ENCODE measurements at places on chromosomes 12 and 14.

DNA sequence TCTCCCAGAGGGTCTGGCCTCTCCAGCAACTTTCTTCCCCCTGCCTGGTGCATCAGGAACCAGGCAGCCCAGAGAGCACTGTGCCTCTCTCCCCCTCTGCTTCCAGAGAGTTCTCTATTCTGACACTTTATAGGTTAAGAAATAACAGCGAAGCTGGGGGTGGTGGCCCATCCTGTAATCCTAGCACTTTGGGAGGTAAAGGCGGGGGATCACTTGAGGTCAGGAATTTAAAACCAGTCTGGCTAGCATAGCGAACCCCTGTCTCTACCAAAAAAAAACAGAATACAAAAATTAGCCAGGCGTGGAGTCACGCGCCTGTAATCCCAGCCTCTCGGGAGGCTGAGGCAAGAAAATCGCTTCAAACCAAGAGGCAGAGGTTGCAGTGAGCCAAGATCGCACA is 58.3 kb downstream of the ESRRB start:
- DNase-seq = no peak

GRCh38 chr12:114371250-114371649 is 34.7 kb downstream of the TBX5 start:
- DNase-seq = no peak

- peak; percentile 81 for DNase-seq
Measured at GRCh38 chr14:69693145-69693544, 73.8 kb upstream of the SRSF5 start.

GRCh38 chr12:88472248-88472647 is 108.0 kb downstream of the KITLG start:
- DNase-seq = no peak

DNA sequence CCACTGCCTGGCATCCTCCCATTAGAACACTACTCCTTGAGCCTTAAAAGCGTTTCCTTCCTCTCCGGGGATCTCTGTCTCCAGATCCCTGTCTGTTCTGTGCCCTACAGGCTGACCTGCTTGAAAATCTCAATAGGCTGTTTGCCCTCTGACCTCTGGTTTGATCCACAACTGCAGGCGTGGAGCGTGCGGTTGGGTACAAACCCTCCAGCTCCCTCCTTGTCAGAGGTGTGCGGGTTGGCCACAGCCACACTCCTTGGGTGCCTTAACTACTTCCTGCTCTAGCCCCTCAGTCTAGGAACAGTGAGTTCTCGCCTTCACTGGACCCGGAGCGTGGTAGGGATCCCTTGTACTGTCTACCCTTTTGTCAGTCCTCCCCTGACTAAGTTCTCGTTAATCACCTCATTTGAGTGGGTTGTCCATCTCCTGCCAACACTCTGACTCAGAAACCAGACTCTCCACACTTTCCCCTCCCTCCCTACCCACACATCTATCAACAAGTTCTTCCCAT is 33.1 kb downstream of the CMKLR1 start:
- DNase-seq = no peak

- peak; percentile 79 for DNase-seq
Measured at GRCh38 chr12:132471011-132471857, 18.7 kb upstream of the FBRSL1 start.

- no peak for DNase-seq
Measured at GRCh38 chr12:30152705-30153104, 369.0 kb upstream of the TMTC1 start.

DNA sequence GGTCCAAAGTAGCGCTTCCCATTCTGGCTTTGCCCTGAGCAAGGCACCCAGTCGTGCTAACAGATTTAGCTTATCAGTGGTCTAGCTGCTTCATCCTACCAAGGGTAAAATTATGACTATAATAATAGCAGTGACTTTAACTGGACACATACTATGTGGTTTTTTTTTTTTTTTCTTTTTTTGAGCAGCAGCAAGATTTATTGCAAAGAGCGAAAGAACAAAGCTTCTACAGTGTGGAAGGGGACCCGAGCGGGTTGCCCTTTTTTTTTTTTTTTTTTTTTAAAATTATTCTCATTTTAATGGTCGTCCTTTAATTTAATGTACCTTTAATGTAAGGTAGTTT is 505 bp downstream of the HELB start:
- no peak for DNase-seq

DNA sequence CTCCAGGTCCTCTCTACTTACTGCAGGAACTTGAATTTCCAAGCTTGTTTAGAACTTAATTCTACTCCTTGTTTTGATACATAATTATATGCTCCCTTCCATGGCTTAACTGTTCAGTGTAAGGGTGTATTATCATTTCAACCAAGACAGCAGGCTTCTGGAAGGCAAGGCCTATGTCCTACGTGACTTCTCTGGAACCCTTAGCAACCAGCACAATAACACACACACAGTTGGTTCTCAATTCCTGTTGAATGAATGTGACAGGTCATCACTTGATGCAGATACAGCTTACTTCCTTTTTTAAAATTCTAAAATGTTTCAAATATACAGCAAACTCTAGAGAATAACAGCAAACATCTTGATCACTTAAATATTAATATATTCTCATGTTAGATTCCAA is 77.7 kb upstream of the COCH start:
- no peak for DNase-seq

DNA sequence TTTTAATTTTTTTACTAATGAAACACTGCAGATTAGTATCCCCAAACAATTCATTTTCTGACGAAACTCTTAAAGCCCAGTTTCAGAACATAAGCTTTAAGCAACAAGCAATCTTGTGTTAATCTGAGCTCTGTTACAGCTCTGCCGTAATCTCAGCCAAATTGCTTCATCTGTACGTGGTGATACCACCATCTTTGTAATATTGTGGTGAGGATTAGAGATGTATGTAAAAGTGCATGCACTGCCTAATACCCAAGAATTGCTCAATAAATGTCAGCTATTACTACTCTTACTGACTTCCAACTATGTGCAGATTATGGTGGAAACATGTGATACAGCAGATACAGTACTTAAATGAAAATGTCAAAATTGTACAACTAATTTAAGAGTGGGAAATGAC is 1.8 kb downstream of the AKAP5 start:
- no peak for DNase-seq

- DNase-seq = no peak
Measured at GRCh38 chr12:116558280-116559161, 660 bp upstream of the MAP1LC3B2 start.

DNA sequence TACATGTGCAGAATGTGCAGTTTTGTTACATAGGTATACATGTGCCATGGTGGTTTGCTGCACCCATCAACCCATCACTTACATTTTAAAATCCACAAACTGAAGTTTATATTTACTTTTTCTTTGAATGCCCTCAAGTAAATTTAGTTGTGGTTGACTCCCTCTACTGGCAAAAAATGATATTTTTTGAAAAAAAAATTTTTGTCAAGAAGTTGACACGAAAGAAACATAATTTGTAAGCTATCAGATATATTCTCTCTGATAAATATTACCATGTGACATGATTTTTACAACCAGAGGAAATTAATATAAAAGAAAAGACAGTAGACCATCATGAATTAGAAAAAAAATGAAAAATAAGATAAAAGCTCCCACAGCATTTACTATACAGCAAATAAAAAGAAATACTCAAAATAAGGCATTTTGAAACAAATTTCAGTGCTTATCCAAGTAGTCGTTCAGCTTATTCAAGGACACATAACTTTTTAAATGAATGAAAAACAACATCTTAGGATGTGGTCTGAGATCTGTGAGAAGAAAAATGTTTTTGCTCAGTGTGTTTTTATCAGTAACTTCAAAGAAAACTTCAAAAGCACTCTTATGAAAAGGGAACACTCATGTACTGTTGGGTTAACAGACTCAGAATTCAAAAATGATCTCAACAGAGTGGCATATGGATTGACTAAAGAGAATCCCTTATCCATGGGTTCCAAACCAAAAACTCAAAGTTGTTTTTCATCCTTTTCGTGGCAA is 30.0 kb upstream of the GRIP1 start:
- no peak for DNase-seq

- DNase-seq = no peak
Measured at GRCh38 chr12:49201595-49202295, 12.9 kb upstream of the TUBA1A start.

DNA sequence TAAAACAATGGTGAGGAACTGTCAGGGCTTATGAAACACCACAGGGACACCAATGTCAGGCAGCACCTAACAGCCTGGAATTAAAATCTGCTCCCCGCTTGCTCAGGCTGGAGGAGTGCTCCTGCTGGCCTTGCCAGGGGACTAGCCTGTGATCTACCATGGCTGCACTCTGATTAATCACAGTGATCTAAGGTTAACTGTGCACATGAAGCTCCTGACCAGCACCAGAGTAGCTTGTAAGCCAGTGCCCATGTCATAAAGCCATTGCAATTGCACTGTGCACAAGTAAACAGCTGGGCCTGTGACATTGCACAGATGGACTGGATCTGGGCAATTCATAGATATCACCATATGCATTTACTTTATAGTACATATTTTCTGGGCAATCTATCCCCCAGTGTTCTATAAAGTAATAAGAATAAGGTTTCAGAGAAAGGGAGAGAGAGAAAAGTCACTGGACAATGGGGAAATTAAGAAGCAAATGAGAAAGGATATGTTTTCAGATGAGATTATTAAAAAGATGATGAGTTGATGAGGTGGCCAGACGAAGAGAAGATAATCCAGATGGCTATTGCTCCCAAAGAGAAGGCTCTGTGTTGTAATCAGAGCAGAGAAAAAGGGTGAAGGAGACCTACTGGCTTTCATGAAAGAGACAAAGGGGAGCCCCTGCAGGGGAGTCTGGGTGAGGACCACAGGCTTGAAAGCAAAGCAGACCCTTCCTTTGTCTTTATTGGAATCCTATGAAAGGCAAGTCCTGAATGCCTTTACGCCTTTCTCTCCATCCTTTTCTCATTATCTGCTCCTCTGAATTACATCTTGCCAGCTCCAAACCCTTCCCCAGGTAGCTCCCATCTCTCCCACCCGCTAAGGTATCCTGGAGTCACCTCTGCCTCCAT is 145.8 kb downstream of the SLC38A6 start:
- DNase-seq = no peak

DNA sequence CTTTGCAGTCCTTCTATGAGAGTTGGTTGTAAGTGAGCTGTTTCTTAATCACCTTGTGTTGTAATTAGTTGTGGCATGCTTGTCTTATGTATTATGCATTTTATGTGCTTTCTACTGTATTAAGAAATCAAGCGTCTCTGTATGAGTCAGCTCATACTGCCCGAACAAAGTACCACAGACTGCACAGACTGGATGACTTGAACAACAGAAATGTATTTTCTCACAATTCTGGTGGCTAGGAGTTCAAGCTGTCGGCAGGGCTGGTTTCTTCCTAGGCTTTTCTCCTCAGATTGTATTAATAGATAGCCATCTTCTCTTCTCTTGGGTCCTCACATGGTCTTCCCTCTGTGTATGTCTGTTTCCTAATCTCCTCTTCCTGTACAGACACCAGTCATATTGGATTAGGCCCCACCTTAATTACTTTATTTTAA is 77.7 kb downstream of the FLRT2 start:
- no peak for DNase-seq

GRCh38 chr14:104087981-104088850 is 2.7 kb downstream of the ASPG start:
- DNase-seq = peak; percentile 62

DNA sequence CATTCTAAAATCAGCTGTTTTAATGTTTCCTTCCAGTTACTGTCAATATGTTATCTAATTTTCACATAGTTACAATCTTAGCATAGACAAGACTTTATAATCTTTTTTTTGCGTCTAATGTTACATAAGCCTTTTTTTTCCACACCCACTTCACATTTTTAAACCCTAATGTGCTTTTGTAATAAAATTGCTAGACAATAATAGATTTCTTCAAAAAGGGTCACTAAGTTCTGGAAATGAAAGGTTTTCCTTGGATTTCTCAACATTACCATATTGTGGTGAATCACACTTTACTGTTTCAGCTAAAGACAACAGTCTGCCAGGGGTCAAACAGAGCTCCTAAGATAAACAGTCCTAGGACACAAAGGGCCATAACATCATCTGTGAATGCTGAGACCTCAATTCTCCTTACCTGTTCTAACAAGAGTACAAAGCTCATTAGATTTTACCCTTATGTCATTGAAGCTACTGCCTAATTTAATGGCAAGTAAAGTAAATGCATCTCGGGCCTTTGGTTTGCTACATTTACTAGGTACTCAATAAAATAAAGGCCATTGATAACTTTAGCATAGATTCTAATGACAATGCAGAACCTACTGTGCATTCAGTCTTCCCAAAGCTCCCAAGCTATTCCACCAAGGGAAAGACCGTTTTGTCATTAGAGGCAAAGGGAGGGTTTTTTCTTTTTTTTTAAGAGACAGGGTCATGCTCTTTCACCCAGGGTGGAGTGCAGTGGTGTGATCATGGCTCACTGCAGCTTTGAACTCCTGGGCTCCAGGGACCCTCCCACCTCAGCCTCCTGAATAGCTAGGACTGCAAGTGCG is 111.2 kb upstream of the SLC38A2 start:
- no peak for DNase-seq

GRCh38 chr12:51059086-51059485 is 11.0 kb downstream of the LETMD1 start:
- no peak for DNase-seq

GRCh38 chr12:53097564-53098353 is at the start of gene IGFBP6:
Gene IGFBP6 (plus strand): TSS chr12:53097667. CDS start chr12:53097718, 51 bp downstream.
- peak; percentile 93 for DNase-seq
